ENCODE measurements at places on chromosomes 7 and 10.

DNA sequence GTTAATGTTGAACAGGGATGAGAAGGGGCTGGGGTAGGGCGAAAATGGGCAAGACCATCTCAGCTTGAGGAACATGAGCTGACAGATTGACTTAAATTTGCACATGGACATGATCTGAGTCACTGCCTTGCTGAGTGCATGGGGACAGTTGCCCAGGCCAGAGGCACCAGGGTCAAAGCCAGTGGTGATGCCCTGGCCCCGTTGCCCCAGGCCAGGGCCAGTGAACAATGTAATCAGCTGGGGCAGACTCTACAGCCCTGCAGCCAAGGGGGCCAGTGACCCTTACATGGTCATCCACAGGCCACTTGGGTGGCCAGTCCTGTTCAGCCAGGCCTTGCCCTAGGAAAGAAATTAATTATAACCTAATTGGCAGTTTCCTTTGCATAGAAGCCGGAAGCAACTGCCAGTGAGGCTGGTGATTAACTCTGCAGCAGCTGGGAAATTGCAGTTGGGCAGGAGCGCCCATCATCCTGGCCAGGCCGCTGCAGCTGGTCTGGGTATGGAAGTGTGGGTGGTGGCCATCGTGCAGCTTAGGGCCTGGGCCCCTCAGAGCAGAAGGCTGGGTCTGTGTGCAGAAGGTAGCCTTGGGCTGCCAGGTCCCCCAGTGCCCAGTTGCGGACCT is 9.6 kb downstream of the RET start:
- DNase-seq: no peak

- no peak for DNase-seq
Observed at GRCh38 chr7:35263396-35263795, 9.5 kb upstream of the TBX20 start.

- no peak for DNase-seq
Observed at GRCh38 chr7:41232086-41232485, 470.8 kb downstream of the INHBA start.

- no peak for DNase-seq
Observed at GRCh38 chr10:18260310-18260922, 120.2 kb downstream of the CACNB2 start.

- no peak for DNase-seq
Observed at GRCh38 chr7:32070051-32070405, 179 bp downstream of the PDE1C start.

GRCh38 chr10:84201244-84201606 is 6.9 kb downstream of the CDHR1 start:
- DNase-seq: no peak

DNA sequence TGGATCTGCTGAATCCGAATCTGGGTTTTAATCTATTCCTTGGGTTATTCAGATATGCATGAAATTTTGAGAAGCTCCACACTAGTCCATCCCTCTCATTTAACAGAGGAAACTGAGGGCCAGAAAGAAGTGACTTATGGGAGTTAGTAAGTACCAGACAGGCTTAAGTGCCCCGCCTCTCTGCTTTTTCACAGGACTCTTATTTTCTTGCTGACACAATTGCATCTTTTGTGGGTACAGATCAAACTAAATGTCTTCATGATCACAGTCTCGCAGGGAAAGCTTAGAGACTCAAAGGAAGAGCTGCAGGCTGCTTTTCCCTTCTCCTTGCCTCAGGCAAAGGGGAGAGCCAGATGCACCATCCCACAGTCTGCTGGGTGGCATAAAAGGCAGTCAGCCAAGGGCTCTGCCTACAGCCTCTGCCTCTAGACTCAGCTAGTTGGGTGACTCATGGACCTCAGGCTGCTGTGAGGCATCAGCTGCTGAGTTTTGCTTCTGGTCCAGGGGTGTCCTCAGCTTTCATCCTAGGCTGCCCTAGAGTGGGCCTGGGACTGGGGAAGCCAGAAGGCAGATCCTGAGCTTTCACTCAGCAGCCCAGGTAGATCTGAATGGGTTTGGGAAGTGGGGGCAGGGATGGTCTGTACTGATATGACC is 11.6 kb downstream of the GOLGA7B start:
- DNase-seq: peak; percentile 8

DNA sequence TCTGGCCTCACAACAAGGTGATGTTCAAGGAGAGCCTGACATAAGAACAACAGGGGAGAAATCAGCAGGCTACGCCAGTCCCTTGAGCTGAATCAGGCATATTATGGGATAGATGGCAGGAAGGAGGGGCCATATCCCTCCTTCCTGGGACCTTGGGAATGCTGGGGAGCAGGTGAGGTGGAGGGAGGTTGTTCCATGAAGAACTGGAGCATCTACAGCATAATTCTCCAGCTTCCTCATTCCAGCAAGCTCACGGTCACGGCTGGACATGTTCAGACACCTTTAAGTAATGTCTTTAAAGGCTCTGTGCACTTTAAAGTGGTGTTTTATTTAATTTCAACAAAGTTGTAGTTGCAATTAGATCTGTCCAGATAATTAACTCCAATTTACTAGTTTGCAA is 780.5 kb downstream of the TYW1 start:
- DNase-seq: no peak

- no peak for DNase-seq
Observed at GRCh38 chr10:3654496-3654895, 130.5 kb downstream of the KLF6 start.

DNA sequence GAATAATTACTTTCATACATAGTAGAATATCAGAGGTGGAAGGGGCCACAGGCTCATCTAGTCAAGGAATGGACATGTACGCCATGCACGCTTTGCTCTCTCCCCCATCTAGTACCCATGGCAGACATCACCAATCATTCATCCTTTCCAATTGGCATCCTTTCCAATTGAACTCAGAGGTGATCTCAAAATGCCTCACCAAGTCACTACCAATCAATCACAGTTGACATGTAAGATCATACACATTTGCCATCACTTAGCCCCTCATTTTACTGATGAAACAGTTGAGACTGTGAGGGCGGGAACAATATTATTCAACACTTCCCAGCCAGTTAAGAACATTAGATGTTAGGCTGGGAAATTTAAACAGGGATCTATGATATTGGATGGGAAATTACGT is 308.4 kb downstream of the FGFR2 start:
- no peak for DNase-seq

- no peak for DNase-seq
Observed at GRCh38 chr10:72328045-72328828, 26.5 kb downstream of the DNAJB12 start.

DNA sequence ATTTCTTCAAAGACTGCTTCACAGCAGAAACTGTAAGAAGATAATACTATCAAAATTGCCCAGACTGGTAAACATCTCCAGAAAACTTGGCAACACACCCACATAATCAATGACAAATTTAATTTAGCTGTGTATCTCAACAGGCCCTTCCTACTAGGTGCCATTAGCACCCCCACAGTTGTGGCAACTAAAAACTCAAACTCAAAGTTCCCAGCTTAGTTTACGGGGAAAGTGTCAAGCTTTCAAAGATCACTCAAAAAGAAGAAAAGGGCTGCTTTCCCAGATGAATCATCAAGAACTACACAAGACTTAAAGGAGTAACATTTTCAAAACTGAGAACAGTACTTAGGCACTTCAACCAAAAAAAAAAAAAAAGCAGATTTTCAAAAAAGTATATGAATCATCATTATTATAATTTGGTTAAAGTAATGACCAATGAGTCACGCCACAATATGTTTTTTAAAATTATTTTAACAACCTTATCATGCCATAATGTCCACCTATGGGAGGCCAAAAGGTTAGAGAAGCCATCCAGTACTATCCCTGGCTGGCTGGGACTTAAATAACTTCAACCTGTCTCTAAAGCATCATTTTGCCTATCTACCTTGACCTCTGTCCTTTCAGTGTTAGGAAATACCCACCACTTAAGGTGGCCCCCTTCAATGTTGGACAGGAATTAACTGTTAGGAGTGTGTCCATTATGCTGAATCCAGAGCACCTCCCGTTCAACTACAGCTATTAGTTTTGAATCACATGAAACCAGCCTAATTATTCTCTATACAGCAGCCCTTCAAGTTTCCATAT is 90.8 kb downstream of the ZFAND4 start:
- DNase-seq: no peak

DNA sequence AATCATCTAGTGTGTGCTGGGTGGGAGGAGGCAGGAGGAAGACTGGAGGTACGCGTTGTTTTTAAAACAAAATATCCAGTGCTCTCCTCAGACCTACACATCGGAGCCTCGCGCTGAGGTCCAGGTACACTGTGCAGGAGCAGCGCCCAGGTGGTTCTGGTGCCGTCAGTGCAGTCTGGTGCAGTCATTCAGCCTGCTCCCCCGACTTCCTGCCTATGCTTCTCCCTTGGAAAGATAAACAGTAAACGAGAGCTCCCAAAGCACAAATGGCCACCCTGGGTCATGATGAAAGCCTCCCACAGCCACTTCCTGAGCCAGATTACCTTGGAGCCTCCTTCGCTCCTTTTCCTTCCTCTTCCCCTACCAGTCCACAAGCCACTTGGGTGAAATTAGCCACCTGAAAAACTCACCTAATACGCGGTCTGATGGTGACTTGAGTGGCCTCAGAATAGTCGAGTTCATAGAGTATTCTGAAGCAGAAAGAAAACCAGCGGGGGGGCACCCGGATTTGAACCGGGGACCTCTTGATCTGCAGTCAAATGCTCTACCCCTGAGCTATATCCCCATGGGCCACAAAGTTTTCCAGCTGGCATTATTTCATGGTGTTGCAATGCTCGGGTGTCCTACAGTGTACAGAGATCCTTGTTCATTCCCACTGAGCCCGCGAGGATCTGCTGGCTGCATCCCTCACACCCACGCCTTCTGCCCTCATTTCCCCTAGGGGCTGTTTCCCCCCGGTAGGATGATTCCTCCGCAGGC is 82.5 kb downstream of the ZNF467 start:
- DNase-seq: no peak

GRCh38 chr7:78232806-78233205 is 434.2 kb downstream of the PHTF2 start:
- no peak for DNase-seq

- no peak for DNase-seq
Observed at GRCh38 chr10:96319754-96320474, 15.7 kb downstream of the DNTT start.

GRCh38 chr7:13279854-13280435 is 592.5 kb downstream of the ARL4A start:
- DNase-seq: no peak

DNA sequence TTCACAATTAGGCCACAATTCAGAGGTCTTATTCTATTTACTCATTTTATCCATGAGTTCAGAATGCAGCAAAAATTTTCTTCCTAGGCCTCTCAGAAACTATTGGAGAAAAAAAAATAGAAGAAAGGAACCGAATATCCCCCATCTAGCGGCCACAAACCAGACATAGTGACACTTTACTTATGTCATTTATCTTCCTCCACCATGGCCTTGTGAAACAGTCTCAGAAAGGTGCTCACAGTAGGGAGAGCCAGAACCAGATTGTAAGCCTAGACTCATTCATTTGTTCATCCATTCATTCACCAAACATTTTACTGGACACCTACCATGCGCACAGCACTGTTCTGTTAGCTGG is 16.0 kb downstream of the CREB3L2 start:
- DNase-seq: no peak

- DNase-seq: peak; percentile 37
Observed at GRCh38 chr7:157612664-157613561, 276.1 kb downstream of the DNAJB6 start.

DNA sequence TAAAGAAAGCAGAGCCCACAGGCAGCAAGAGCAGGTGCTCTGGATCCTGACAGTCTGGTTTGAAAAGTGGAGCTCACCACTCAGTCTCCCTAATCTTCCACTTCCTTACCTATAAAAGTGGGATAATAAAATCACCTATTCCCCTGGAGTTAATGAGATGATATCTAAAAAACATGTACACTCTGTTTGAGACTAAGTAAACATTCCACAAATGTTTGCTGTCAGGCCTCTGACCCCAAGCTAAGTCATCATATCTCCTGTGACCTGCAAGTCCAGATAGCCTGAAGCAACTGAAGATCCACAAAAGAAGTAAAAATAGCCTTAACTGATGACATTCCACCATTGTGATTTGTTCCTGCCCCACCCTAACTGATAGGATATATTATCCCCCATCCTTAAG is 1324.5 kb downstream of the XPNPEP1 start:
- no peak for DNase-seq

- no peak for DNase-seq
Observed at GRCh38 chr10:63504145-63504881, 16.9 kb upstream of the REEP3 start.

- no peak for DNase-seq
Observed at GRCh38 chr7:85595750-85596178, 408.9 kb upstream of the SEMA3D start.

GRCh38 chr10:124601016-124601415 is 139.4 kb downstream of the LHPP start:
- no peak for DNase-seq

GRCh38 chr10:132572545-132572937 is 35.0 kb downstream of the INPP5A start:
- no peak for DNase-seq

DNA sequence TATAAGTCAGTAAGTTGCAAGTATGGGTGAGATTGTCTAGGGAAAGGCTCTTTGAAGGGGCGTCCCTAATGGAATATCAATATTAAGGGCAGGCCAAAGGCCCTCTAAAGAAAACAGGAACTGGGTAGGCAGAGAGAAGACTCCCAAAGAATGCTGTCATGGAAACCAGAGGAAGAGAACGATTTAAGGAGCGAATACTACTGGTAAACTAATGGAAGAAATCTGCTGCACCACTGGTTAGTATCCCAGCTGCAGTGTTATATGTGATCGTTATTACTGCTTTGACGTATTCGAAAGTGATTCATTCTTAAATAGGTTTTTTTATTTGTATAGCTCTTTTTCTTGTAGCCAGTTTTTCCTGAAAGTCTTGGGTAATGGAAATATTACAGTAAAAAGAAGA is 1.3 kb downstream of the CASP2 start:
- no peak for DNase-seq

- DNase-seq: no peak
Observed at GRCh38 chr7:33824911-33825459, 80.4 kb upstream of the BMPER start.

DNA sequence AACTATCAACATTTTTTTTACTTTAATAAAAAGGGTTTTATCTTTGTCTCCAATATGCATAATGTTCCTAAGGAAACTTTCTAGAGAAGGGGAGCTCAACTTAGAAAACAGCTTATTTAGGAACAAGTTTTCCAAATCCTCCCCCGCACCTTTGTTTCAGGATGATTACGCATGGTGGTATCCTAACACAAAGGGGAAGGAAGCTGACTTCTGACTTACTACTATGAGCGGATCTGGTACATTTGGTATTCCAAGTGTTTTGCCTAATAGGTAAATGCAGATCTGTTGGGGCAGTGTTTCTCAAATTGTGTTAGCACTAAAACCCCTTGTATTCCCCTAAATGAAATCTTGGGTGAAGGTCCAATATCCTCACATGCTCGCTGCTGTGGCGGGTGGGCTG is 229.3 kb upstream of the KLF14 start:
- DNase-seq: no peak

GRCh38 chr7:143514995-143515735 is 37.5 kb downstream of the TAS2R41 start:
- DNase-seq: no peak

GRCh38 chr7:149635561-149636329 is 137.6 kb downstream of the ZNF467 start:
- no peak for DNase-seq
